H4 (cell line): ENCODE measurements at places on chromosomes 4 and X. TPM values are rescaled to one million over a fixed set of nuclear protein-coding genes. Genes with fewer than 3 reads are reported as not detected.
A peak's percentile ranks its signal among the peaks of the same experiment; 100 is the strongest.

The AWAT2 gene
- total RNA-seq, result not detected in 2 replicates

DNA sequence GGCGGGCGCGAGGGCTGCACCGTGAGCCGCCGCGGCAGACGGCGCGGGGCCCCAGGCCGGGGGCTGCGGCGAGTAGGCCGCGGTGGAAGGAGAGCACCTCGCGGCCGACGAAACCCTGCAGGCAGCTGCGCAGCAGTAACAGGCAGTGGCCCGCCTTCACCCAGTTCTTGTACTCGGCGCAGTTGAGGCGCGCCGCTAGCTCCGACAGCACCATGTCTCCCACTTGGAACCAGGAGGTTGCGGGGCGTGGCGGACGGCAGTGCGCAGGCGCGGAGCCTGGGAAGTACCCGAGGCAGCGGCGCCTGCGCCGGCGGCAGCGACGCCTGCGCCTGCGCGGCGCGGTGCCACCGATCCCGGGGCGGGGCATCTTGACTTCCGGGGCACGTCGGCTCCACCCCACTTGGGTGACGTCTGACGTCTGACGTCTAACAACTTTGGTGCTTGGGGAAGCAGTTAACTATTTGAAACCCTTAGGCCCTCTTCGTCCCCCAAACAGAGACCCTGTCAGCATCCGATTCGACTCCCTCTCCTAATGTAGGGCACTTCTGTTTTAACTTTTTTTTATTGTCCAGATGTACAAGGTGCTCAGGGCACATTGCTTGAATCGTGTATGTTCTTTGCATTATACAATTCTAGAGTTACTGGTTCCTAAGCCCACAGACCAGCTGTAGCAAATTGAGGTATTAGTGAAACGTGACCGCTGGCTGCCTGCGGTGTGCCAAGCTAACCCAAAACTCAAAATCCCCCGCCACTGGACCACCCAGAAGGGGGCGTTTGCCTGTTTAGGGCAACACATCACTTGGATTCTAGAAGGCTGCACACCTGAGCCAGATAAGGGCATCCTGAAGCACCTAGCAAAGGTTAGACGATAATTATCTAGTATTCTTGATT, at the start of gene CXorf38:
CXorf38 (minus strand) TSS at position 255 of the 891 bp plus-strand sequence; CDS start at position 214, 41 bp downstream.
- peak; percentile 78 for DNase-seq

GRCh38 chr4:11565899-11566298, 137.2 kb upstream of the HS3ST1 start:
- DNase-seq, result no peak

- DNase-seq, result peak; percentile 10
Observed at GRCh38 chr4:140038031-140038533, 115.9 kb downstream of the MAML3 start.

DNA sequence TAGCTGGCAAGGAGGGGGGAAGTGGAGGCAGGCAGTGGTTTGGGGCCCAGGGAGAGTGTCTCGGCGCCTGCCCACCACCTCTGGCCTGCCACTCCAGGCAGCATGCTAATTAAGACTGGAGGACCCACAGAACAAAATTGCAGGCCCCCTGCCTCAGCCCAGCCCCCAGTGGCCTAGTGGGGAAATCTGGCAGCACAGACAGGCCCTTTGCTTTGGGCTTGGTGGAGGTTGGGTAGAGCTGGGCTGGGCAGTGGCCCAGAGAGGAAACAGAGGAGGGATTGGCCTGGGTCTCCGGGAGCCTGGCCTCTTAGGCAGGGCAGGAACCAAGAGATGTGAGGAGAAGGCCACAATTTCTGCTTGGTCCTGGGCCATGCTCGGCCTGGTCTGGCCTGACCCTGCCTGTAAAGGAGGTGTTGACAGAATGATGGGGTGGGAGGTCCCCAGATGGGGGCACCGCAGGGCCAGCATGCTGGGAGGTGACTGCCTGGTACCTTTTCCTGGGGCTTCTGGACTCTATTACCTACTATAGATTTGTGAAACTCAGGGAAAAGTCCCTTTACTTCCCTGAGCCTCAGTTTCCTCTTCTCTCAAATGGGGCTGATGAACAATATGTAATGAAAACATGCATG, 92.4 kb upstream of the PJA1 start:
- no peak for DNase-seq

The CHRNA9 gene
- 0.85 and 1.4 TPM in 2 replicates for total RNA-seq

DNA sequence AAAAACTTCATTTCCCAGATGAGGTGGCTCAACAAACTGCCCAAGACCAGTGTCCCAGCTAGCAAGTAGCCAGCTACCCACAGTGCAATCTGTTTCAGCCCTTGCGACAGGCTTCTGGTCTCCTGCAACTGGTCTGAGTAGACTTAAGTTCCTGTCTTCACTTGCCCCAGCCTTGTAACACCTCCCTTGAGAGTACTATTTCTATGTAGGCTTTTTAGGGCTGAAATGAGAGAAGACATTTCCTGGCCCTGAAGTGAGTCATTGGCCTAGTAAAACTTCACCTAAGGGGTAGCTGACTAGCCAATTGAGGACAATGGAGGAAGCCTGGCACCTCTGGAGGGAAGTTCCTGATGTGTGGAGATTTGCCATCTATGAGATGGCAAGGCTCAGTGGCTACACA, 80.1 kb upstream of the STIM2 start:
- DNase-seq, result peak; percentile 27

DNA sequence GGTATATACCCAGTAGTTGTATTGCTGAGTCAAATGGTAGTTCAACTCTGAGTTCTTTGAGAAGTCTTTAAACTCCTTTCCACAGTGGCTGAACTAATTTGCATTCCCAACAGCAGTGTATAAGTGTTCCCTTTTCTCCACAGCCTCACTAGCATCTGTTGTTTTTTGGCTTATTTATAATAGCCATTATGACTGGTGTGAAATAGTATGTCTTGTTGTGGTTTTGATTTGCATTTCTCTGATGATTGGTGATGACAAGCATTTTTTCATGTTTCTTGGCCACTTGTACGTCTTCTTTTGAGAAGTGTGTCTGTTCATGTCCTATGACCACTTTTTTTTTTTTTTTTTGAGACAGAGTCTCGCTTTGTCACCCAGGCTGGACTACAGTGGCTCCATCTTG, 30.5 kb downstream of the GPR50 start:
- no peak for DNase-seq

DNA sequence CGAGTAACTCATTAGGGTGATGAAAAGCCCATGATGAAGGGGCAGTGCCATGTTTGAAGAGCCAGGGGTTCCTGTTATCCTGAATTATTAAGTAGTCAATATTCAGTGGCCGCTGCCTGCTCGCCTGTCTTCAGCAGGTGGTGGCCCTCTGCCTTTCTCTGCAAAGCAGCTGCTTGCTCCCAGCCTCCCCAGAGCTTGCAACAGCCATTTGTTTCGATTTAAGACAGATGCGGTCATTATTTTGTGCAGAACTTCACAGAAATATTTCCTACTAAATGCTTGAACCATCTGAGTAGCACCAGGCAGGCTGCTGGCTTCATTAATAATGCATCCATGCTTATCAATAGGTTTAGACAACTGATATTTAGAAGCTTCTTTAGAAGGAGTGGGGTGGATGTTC, 104.3 kb upstream of the TTC29 start:
- no peak for DNase-seq

- peak; percentile 74 for DNase-seq
Observed at GRCh38 chr4:176191974-176192373, 3.4 kb downstream of the SPATA4 start.

GRCh38 chrX:153781428-153782047, 697 bp downstream of the SRPK3 start:
- no peak for DNase-seq

- DNase-seq, result no peak
Observed at GRCh38 chr4:78567500-78568060, 16.0 kb downstream of the ANXA3 start.

The MAGEE2 gene
- not detected in 2 replicates for total RNA-seq

- DNase-seq, result no peak
Observed at GRCh38 chr4:163271555-163272127, 60.8 kb downstream of the NPY1R start.

DNA sequence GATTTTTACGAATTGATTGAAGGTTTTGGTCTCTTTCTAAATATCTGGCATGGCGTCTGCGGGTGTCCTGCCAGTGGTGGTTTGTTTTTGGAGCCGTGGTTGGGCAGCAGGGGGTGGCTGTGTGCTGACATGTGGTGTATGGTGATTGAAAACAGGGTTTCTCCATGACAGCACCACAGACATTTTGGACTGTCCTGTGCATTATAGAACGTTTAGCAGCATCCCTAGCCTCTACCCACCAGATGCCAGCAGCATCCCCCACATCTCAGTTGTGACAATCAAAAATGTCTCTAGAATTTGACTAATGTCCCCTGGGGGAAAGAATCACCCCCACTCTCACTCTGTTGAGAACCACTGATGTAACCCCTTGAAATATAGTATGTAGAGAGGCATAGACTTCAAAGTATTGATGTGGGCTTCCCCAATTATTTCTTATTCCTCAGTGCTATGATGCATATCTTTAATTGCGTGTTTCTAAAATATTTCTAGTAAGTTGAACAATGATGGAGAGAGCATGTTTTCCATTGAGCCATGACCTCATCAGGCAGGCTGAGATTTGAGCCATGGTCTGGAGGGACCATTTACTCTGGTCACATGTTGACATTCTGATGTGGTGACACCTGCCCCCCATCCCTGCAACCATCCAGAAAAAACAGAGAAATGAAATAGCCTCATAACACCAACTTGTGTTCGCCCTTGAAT, 77.4 kb upstream of the MID1 start:
- no peak for DNase-seq

The GABRA4 gene
- not detected in 2 replicates for total RNA-seq

GRCh38 chr4:113878668-113879067, 100.8 kb downstream of the ARSJ start:
- peak; percentile 33 for DNase-seq

The IQCM gene
- not detected in 2 replicates for total RNA-seq

The RNF128 gene
- not detected in 2 replicates for total RNA-seq

DNA sequence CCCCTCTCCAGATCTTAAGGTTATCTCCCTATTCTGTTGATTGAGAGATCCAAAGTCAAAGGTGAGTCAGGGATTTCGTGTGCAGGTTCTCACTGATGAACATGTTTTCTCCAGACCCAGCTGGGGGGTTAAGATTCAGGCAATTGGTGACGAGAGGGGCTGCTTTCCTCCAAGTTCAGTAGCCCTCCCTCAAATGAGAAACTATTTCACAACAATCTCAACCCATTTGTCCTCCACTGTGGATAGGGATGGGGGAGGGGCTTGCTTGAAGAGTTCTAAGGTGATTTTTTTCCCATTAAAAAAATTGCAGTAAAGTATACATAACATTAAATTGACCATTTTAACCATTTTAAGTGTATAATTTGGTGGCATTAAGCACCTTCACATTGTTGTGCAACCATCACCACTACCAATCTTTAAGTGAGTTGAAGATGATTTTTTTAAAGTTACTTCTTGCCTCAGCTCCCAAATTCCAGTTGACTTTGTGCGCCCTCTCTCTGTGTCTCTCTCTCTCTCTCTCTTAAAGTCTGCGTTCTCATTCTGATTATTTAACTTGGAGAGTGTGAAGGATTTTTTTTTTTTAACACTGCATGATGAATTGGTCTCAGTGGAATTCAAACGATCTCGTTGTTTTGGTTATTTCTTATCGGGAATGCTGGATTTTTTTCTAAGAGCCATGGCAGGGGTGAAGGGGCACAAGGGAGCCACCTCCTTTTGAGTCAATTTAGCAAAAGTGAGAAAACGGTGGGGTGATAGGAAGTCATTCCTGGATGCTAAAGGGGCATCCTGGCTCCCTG, 175.9 kb downstream of the SHROOM3 start:
- DNase-seq, result no peak

The EVC gene
- total RNA-seq, result 5.5 and 6.7 TPM in 2 replicates

The STATH gene
- total RNA-seq, result 0.29 and 0.37 TPM in 2 replicates

DNA sequence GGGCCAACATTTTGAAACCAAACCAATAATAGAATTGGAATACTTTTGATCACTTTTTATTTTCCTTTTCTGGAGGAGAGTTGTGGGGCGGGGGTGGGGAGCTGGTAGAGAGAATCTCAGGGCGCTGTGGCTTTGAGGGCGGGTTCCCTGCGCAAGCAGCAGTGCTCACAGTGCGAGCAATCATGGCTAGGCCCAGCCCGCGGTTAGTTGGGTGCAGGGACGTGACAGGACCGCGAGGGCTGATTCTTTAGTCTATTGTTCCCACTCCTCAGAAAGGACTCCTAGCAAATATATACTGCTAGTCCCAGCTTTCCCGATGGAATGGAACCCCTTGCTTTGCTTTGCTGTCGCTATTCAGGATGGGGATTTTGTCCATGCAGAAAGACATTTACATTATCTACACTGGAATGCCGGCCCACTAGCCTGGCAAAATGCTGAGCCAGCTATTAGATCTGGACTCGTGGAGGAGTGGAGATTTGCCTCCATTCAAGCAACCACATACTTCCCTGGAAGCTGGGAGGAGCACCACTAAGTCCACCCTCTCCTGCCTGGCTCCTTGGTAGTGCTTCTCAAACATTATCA, 23.9 kb upstream of the APLN start:
- DNase-seq, result no peak

GRCh38 chrX:127112726-127113125, 293.2 kb downstream of the PRR32 start:
- DNase-seq, result no peak

The JCHAIN gene
- total RNA-seq, result 1.3 TPM in 1 of 2 replicates, not detected in the other

- no peak for DNase-seq
Observed at GRCh38 chr4:61204353-61205060, 4.4 kb downstream of the ADGRL3 start.

DNA sequence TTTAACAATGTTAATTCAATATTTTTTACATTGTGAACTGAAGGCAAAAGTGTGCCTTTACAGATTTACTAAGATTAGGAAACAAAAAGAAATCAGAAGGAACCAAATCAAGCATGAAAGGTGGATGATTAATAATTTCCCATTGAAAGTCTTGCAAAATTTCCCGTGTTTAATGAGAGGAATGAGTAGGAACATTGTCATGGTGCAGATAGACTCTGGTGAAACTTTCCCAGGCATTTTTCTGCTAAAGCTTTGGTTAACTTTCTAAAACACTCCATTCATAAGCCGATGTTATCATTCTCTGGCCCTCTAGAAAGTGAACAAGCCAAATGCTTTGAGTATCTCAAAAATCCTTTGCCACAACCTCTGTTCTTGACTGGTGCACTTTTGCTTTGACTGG, 1522.8 kb upstream of the PABPC4L start:
- DNase-seq, result no peak

DNA sequence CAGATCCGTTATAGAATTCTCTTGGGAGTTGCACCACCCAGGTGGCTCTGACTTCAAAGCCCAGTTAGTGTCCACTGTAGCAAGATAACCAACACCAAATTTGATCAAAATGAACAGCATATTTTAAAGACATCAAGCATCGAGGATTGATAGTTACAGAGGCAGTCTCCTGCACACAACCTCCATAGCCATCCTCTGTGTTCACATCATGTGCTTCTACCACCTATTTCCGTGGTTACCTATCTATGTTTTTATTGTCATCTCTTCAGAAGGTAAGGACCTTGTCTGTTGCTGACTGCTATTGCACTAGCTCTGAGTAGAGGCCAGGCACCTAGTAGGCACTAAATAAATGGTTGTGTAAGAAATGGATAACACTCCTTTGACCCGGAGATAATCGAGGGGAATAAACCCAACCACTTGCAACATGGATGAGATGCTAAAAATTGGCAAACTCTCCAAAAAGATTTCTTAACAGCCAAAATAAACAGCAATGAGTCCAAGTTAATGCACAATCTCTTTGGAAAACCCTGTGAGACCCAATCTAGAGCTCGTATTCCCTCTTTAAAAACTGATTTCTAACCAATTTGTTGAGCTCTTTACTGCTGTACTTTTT, 14.7 kb upstream of the C1QTNF7 start:
- no peak for DNase-seq

GRCh38 chr4:88807499-88807898, 109.9 kb upstream of the NAP1L5 start:
- no peak for DNase-seq
